ENCODE measurements at places on chromosomes 2 and 18.
A peak's percentile ranks its signal among the peaks of the same experiment; 100 is the strongest.

GRCh38 chr2:144683107-144683753, 163.3 kb upstream of the ZEB2 start:
- DNase-seq: no peak

DNA sequence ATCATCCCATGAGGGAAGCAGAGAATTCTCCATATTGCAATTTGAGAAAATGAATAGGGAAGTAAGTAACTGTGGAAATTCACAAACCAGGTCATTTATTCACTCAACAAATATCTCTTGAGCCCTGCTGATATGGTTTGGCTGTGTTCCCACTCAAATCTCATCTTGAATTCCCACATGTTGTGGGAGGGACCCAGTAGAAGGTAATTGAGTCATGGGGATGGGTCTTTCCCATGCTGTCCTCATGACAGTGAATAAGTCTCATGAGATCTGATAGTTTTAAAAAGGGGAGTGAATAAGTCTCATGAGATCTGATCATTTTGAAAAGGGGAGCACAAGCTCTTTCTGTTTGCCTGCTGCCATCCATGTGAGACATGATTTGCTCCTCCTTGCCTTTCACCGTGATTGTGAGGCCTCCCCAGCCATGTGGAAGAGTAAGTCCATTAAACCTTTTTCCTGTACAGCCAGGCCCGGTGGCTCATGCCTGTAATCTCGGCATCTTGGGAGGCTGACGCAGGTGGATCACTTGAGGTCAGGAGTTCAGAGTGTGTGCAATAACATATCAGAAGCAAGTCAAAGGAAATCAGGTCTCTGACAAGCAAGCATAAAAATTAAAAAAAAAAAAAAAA, 193.2 kb downstream of the NDUFA10 start:
- no peak for DNase-seq

DNA sequence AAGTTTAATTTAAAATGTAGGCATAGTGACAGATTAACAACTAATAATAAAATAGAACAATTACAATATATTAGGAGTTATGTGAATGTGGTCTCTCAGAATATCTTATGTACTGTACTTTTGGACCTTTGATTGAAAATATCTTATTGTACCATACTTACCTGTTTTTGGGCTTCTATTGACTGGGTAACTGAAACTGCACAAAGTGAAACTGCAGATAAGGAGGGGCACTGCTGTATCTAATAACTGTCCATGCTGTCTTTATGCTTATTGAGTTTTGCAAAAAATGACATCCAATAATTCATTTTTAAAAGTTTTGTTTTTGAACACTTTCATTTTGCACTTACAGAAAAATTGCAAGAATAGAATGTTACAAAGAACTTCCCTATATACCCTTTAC, 19.9 kb downstream of the BIRC6 start:
- no peak for DNase-seq

DNA sequence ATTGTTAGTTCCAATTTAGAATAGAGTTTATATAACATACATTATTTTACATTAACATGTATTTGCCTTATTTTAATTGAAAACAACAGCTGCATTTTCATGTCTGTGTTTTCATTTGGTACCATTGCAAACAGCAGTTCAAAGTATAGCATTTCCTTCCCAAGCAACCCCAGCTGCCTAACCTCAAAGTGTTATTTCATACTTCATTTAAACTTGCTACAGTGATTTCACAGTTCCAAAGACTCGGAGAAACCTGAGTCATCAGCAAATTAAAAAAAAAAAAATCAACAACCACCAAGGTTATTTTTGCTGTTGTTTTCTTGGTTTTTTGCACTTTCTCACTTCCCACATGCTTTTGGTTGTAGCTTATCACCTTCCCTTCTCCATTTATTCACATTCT, 236.5 kb upstream of the SPHKAP start:
- DNase-seq: no peak

GRCh38 chr2:229445019-229445418, 173.9 kb upstream of the PID1 start:
- DNase-seq: peak; percentile 99

GRCh38 chr2:149679286-149679685, 91.7 kb upstream of the MMADHC start:
- DNase-seq: peak; percentile 60

DNA sequence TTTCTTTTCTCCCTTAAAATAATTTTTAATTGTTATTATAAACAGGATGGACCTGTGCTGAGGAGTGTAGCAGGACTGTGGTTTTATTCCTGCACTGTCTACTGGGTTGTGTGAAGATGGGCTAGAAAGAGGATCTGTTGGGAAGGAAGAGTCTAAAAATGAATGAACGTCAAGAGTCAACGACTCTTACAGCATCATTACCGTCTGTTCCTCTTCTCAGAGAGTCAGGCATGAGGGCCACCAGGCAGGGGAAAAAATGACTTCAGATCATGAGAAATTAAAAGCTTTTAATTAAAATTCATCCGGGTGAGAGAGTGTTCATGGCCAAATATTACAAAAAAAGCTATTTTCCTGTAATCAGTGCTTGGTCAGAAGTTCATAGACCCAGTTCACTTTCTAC, 32.6 kb downstream of the SRSF7 start:
- no peak for DNase-seq

GRCh38 chr2:25385910-25386309, 44.2 kb upstream of the DNMT3A start:
- DNase-seq: no peak

GRCh38 chr2:210169516-210170195, 1.6 kb downstream of the KANSL1L start:
- DNase-seq: peak; percentile 82

- no peak for DNase-seq
Observed at GRCh38 chr2:180952731-180953336, 27.6 kb upstream of the UBE2E3 start.

- peak; percentile 93 for DNase-seq
Observed at GRCh38 chr2:205650450-205650849, 31.9 kb upstream of the NRP2 start.

DNA sequence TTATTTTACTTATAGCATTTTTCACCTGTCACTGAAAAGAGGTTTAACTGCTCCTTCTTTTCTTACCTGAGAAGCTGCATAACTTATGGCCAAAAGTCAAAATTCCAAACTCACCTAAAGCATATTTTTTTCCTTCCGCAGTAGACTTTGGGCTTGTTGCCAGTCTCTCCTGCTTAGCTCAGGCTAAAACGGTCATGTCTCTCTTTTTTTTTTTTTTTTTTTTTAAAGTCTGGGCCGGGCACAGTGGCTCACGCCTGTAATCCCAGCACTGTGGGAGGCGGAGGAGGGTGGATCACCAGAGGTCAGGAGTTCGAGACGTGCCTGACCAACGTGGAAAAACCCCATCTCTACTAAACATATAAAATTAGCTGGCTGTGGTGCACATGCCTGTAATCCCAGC, 113.5 kb downstream of the RTN4 start:
- no peak for DNase-seq

GRCh38 chr2:197591339-197592072, 75.6 kb downstream of the MOB4 start:
- no peak for DNase-seq

GRCh38 chr18:25727281-25727985, 363.0 kb downstream of the SS18 start:
- DNase-seq: no peak
